Cerebellar nuclear complex (tissue), 1 donor: ENCODE measurements at places on chromosomes 6 and 20.
A peak's percentile ranks its signal among the peaks of the same experiment; 100 is the strongest.

GRCh38 chr6:56370561-56371211 is 123.3 kb upstream of the COL21A1 start:
- no peak for DNase-seq

- no peak for DNase-seq
These were observed 156.0 kb downstream of the TBC1D7 start for GRCh38 chr6:13172291-13172690.

DNA sequence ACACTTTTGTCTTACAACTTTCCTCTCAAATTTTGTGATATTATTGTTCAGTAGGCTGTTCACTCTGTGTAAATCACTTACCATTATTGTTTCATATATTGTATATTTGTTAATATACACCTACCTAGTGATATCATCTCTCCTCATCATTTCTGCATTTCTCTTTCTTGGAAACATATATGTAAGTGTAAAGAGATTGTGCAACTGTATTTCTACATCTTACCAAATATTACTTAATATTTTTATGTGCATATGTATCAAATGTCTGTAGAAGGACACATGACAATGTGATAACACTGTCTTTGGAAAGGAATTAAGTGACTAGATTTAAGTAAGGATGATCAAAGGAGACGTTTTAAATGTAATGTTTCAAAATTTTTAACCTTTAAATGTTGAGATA is 30.2 kb downstream of the ZNF322 start:
- DNase-seq = no peak

- no peak for DNase-seq
These were observed 44.2 kb upstream of the EYA2 start for GRCh38 chr20:46850416-46850815.

DNA sequence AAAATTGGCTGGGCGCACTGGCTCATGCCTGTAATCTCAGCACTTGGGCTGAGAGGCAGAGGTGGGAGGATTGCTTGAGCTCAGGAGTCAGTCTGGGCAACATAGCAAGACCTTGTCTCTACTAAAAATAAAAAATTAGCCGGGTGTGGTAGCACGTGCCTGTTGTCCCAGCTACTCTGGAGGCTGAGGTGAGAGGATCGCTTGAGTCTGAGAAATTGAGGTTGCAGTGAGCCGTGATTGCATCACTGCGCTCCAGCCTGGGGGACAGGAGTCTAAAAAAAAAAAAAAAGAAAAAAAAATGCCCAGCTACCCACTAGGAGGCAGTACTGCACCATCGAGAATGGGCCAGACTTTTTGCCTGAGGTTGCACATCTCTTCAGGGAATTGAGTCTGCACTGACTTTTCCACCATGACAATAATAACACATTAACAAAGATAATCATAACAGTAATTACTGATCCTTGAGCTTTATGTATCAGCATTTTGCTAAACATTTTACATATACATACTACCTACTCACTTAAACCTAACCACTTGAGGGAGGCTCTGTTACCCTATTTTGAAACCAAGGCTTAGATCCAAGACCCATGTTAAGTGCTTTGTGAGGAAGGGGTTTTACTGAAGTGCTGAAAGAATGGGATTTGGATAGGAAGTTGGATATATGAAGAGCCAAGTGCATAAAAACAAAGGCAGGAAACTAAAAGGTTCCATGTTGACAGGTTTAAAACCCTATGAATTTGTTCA is 21.0 kb downstream of the SRSF3 start:
- DNase-seq = no peak

DNA sequence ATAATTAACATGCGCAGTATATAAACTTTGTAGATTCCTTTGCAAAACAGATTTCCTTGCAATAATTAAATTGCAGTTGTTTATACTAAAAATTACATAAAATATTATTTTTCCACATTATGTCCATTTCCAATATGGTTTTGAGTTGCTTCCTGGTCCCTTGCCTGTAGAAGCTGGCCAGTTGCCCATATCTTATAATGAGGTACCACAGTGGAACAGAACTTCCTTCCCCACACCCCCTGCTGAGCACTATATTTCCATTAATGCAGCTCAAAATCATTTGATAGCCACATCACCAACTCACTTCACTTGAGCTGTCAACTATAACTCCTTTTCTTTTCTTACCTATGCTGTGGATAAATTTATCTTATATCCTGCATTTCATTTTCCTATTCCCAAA is 194.6 kb downstream of the DST start:
- no peak for DNase-seq

- DNase-seq = no peak
These were observed 111.6 kb upstream of the EYA4 start for GRCh38 chr6:133129556-133129955.

DNA sequence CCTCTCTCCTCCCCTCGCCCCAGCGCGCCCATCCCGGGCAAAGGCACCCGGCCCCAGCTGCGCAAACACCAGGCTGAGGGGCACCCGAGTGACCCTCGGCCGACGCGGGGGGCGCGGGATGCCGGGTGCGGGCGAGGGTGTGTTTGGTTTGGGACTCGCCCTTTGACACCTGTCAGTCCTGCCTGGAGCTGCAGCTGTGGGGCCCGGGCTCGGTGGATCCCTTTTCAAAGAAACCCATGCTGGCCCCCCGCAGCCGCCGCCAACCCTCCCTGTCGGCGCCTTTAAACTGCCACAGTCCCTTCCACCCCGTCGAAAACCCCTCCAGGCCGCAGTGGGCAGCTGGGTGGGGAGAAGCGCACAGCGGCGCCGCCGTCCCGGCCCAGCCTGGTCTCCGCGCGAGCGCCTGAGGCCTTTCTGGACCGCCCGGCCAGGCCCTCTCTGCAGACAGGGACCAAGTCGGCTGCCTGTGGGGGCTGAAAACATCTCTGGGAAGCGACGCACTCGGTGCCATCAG is 5.5 kb downstream of the FOXQ1 start:
- DNase-seq = no peak

DNA sequence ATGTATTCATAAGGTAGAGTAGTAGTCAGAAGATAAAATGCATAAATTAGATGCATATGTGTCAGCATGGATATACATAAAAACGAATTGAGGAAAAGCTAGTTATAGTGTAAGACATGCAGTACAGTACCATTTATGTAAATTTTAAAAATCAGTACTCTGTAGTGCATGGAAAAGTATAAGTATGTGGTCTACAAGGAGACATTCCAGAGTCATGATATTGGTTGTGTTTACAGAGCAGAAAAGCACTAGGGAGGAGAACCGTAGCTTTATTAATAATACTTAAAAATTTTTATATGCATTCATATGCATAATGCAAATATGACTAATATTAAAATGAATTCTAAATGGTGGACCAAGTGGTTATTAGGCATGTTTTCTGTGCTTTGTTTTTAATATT is 220.0 kb downstream of the ZFAND3 start:
- DNase-seq = no peak

- no peak for DNase-seq
These were observed 640 bp downstream of the LRRN4 start for GRCh38 chr20:6053064-6053775.

GRCh38 chr20:25300496-25301170 is 52.7 kb downstream of the PYGB start:
- no peak for DNase-seq

- DNase-seq = no peak
These were observed 210.6 kb upstream of the PLCB4 start for GRCh38 chr20:8858181-8858787.

- no peak for DNase-seq
These were observed 867 bp upstream of the AKAP7 start for GRCh38 chr6:131134220-131134979.

GRCh38 chr20:6101346-6101745 is 21.5 kb downstream of the FERMT1 start:
- no peak for DNase-seq

DNA sequence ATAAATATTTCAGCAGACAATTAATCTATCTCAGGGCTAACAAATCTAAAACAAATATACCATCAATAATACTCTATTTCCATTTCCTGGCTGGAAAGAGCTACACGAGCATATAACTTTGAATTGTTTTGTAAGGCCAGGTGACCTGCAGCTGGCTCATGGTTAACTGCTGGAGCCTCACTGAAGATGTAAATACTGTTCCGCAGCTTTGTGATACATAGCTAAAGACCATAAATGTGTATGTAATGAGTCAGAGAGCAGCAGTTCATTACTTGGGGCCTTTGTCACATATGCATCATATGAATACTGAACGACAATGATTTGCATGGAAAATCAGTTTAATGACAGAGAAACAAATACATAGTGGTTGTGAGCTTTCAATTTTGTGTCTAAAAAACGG is 109.4 kb upstream of the CCN2 start:
- no peak for DNase-seq

DNA sequence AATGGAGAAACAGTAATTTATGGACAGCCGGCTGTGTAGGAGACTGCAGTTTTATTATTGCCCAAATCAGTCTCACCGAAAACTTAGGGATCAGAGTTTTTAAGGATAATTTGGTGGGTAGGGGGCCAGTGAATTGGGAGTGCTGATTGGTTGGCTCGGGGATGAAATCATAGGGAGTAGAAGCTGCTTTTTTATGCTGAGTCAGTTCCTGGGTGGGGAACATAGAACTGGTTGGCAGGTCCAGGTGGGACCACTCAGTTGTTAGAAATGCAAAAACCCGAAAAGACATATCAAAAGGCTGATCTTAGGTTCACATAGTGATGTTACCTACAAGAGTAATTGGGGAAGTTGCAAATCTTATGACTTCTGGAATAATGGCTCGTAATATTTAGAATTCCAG is 59.3 kb downstream of the DOP1A start:
- DNase-seq = no peak

DNA sequence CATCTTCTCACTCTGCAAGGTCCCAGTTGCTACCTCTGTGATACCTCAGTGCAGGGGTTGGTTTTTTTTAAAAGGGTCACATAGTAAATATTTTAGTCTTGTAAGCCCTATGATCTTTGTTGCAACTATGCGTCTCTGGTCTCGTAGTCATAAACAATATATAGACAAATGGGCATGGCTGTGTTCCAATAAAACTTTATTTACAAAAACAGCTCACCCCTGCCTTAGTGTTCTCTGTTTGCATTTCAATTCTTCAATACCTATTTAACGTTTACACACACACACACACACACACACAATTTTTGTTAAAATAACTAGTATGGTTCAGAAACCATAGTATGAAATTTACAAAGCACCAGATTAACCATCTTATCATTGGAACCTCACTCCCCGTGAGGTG is 216.8 kb downstream of the PREX1 start:
- DNase-seq = no peak

DNA sequence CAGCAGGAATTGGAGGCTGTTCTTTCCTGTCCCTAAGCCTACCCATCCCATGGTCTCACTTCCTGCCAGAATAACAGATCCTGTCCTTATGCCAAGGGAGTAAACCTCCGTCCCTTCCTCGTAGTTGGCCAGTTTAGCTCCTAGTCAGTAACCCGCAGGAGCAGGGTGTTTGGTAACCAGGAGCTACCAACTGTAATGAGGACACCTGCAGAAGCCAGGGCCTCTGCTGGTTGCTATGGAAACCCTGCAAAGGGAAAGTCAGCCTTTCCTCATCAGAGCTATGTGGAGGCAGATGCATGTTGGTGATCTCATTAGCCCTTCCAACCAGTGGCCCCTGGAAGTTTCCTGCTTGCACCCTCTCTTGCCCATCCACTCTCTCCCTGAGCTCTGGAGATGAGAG is 368.2 kb upstream of the SULF2 start:
- DNase-seq = no peak

DNA sequence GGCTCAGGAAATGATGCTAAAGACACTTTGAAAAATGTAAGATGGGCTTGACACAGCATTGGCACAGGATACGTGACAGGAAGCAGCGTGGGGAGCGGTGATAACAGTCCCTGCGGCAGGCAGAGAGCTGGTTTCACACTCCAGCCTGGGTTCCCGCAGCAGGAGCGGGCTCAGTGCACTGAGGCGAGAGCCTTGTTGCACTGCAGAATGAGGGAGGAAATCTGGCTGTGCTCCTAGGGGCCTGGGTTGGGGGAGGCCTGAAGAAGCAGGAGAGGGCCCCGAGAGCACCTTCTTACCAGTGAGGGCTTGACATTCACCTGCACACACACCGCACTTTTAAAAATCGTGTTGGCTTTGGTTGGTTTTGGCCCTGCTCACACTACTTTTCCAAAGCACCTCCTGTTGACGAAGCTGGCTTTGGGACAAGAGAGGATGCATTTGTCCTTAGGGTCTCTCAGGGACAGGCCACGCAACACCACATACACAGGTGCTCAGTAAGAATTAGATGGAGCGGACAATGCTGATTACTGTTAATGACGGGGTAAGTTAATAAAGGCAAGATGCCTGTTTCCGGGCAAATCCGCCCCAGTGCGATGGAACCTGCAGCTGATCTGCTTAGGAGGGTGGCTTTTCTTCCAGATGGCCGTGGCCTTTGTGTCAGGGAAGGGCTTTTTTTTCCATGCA is 49.4 kb upstream of the ARMC2 start:
- peak; percentile 81 for DNase-seq

DNA sequence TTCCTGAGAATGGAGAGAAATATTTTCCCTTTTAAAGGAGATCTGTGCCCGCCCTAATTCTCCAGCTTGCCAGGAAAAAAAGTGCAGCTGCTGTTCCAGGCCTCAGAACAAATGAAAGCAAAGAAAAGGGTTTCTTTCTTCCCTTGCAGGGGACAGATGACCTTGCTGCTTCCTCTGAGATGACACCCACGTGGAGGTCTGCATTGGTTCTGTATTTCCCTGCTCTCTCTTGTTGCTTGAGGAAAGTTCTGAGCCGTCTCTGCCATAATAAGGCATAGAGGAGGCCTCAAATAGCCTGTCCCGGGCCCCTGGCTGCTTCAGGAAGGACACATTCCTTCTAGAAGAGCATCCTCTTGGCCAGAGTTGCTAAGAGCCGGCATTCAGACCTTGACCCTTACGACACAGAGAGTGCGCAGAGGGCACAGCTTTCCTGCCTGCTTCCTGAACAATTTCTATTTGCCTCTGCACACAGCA is 501.8 kb upstream of the SULF2 start:
- no peak for DNase-seq

DNA sequence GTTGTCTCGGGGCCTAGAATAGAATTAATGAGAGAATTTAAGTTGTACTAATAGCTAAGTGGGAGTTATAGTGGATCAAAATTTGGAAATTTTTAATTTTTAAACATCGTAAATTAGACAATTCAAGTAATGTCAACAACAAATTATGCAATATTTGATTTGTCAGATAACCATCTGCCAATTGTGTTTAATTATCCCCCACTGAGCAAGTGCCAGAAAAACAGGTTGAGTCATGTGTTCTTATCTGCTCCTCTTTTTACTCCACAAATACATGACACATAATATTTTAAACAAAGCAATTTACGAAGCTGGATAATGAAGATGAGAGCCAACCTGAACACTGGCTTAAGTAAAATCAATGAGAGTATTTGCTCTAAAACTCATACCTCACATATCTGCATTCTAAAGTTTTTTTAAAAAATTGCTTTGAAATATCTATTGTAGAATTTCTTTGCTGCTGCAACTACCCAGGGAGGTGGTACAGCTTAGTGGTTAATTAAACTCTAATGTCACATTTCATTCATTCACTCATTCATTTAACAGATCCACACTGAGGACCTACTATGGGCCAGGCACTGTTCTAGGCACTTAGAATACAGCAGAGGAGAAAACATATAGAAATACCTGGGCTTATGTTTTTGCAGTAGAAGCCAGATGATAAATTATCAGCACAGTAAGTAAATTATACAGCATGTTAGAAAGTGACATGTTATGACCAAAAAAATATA is 57.1 kb upstream of the MAP7 start:
- no peak for DNase-seq

- no peak for DNase-seq
These were observed 379.6 kb downstream of the SYNE1 start for GRCh38 chr6:152257581-152257980.

GRCh38 chr6:142537612-142538478 is 236.0 kb downstream of the ADGRG6 start:
- no peak for DNase-seq

- DNase-seq = no peak
These were observed 214.6 kb downstream of the HDGFL1 start for GRCh38 chr6:22783931-22784330.

- no peak for DNase-seq
These were observed 378.1 kb upstream of the JARID2 start for GRCh38 chr6:14867802-14868201.
